Chondrocyte (in vitro differentiated cells): ENCODE measurements at places on chromosomes 1 and 21. TPM values are rescaled to one million over a fixed set of nuclear protein-coding genes. Genes with fewer than 3 reads are reported as not detected.

The CLDN17 gene
- not detected in 3 replicates for total RNA-seq

The LGALS8 gene
- total RNA-seq: 24.9 to 37.8 TPM (median 36.5 TPM) in 3 replicates

The FBXO2 gene
- 1.2 to 1.6 TPM (median 1.2 TPM) in 3 replicates for total RNA-seq

The MATN1 gene
- total RNA-seq: 0.19 to 0.82 TPM (median 0.47 TPM) in 3 replicates

DNA sequence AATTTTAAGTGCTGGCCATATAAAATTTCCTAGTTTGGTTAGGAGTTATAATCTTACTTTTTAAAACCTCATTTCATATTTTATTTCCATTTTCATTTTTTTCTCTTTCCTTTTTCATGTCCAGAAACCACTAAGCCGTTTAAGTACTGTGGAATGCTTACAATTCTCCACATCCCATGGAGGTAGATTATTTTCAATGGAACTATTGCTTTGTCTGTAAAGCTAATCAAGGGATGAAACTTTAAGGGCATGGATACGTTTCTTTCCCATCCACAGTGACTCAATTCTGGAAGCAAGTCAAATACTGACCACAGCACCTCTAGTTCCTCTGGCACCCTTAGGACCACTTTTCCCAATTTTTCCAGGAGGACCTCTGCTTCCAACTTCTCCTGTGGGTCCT, 139.1 kb upstream of the ZNHIT6 start:
- no peak overlapping the region for H3K4me3 ChIP-seq
- no peaks in the 10 kb centered on the region for H3K36me3 ChIP-seq
- H3K4me1 ChIP-seq: peaks cover 30% of the 10 kb centered on the region
- no peaks in the 10 kb centered on the region for H3K27me3 ChIP-seq

GRCh38 chr1:160411271-160412027, 11.1 kb downstream of the VANGL2 start:
- DNase-seq: no peak
- H3K27me3 ChIP-seq: no peaks in the 10 kb centered on the region
- H3K36me3 ChIP-seq: no peaks in the 10 kb centered on the region
- H3K27ac ChIP-seq: no peak overlapping the region
- H3K4me1 ChIP-seq: peaks cover 15% of the 10 kb centered on the region
- H3K4me3 ChIP-seq: no peak overlapping the region

DNA sequence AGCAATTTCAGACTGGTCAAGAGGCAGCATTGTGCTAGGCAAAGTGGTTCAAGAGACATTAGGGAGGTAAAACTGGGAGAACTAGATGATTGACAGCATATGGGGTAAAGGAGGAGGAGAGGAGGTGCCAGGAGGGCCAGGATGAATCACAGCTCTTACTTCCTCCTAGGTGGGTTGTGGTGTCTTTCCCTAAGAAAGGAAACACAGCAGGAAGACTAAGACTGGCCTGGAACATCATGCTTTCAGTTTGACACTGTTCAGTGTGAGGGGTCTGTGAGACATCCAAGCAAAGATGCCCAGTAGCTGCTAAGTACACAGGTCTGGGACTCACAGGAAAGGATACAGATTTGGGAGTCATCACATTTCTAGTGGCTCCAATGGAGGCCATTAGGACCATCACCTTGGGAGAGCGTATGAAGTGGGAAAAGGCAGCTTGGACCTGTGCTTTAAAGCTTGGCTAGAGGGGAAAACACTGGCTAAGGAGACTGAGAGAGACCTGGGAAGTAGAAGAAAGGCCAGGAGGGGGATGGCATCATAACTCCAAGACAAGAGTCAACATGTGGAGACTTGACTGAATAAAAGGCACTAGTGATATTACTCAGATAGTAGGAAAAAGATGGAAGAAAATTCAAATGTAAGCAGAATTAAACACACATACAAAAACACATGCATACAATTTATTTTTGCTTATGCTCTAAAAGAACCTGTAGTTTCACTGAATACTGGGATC, 17.3 kb downstream of the CD58 start:
- H3K27ac ChIP-seq: peak overlapping the region; percentile 1
- DNase-seq: no peak
- H3K4me1 ChIP-seq: peaks cover 20% of the 10 kb centered on the region
- no peak overlapping the region for H3K4me3 ChIP-seq
- no peaks in the 10 kb centered on the region for H3K27me3 ChIP-seq
- no peaks in the 10 kb centered on the region for H3K36me3 ChIP-seq

- no peaks in the 10 kb centered on the region for H3K27me3 ChIP-seq
- H3K27ac ChIP-seq: no peak overlapping the region
- no peak overlapping the region for H3K4me3 ChIP-seq
- no peak for DNase-seq
- H3K4me1 ChIP-seq: peaks cover 6% of the 10 kb centered on the region
These were observed 11.3 kb downstream of the ZBTB40 start for GRCh38 chr1:22462928-22463327.

DNA sequence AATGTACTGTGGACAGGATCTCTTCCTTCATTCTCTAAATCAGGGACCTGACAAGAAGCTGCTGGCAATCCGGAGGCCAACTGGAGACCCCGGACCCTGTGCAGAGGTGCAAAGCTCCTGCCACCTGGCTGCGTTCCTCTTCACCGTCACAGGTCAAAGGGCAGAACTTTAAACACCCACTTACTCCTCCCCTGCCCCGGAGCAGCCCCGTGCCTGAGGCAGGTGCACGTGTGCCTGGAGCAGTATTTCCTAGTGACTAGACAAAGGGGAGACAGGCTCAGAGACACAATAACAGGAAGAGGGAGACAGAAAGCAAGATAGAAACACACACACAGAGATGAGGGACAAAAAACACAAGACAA, 6.6 kb upstream of the PIGC start:
- DNase-seq: no peak
- no peak overlapping the region for H3K4me3 ChIP-seq
- H3K27me3 ChIP-seq: no peaks in the 10 kb centered on the region
- peaks cover 17% of the 10 kb centered on the region for H3K4me1 ChIP-seq

GRCh38 chr1:33655496-33655895, 183.1 kb downstream of the ZSCAN20 start:
- no peak overlapping the region for H3K27ac ChIP-seq
- H3K4me3 ChIP-seq: no peak overlapping the region
- H3K27me3 ChIP-seq: peaks cover 5% of the 10 kb centered on the region
- H3K36me3 ChIP-seq: no peaks in the 10 kb centered on the region
- no peaks in the 10 kb centered on the region for H3K4me1 ChIP-seq
- DNase-seq: no peak

GRCh38 chr1:93021539-93022134, 57.4 kb upstream of the MTF2 start:
- no peak overlapping the region for H3K4me3 ChIP-seq
- H3K4me1 ChIP-seq: peaks cover 2% of the 10 kb centered on the region
- H3K36me3 ChIP-seq: no peaks in the 10 kb centered on the region
- no peak overlapping the region for H3K27ac ChIP-seq
